Neural cell (in vitro differentiated cells): ENCODE measurements at places on chromosomes 6 and 20. TPM values are rescaled to one million over a fixed set of nuclear protein-coding genes. Genes with fewer than 3 reads are reported as not detected.

The ZFP57 gene
- polyA plus RNA-seq = not detected in 2 replicates

The PCSK2 gene
- 27.9 and 29.8 TPM in 2 replicates for polyA plus RNA-seq

The FAXC gene
- polyA plus RNA-seq = 106 and 130 TPM in 2 replicates

The CDYL gene
- polyA plus RNA-seq = 4.4 and 5.2 TPM in 2 replicates

The VSX1 gene
- polyA plus RNA-seq = not detected in 2 replicates

The FAM209A gene
- polyA plus RNA-seq = not detected in 2 replicates

The HMGCLL1 gene
- polyA plus RNA-seq = 54.2 and 59.7 TPM in 2 replicates
